PC-9 (cell line): ENCODE measurements at places on chromosomes 2 and 18. TPM values are rescaled to one million over a fixed set of nuclear protein-coding genes. Genes with fewer than 3 reads are reported as not detected.

The SIX3 gene
- 1.4 TPM in 2 replicates for total RNA-seq

The SLC19A3 gene
- 4.3 and 4.5 TPM in 2 replicates for total RNA-seq

The RANBP2 gene
- 37.6 and 47.5 TPM in 2 replicates for total RNA-seq

The LBH gene
- total RNA-seq: 30.6 and 34.4 TPM in 2 replicates

The UGT1A8 gene
- total RNA-seq: 0.17 and 0.20 TPM in 2 replicates

The ZC3H8 gene
- total RNA-seq: 8.6 and 11.3 TPM in 2 replicates
